Activated naive CD8-positive, alpha-beta T cell treated with anti-CD3 and anti-CD28 coated beads, Interleukin-2, amount 50 U/mL, for 16 hours (primary cell): ENCODE measurements at places on chromosomes 2 and 18.

DNA sequence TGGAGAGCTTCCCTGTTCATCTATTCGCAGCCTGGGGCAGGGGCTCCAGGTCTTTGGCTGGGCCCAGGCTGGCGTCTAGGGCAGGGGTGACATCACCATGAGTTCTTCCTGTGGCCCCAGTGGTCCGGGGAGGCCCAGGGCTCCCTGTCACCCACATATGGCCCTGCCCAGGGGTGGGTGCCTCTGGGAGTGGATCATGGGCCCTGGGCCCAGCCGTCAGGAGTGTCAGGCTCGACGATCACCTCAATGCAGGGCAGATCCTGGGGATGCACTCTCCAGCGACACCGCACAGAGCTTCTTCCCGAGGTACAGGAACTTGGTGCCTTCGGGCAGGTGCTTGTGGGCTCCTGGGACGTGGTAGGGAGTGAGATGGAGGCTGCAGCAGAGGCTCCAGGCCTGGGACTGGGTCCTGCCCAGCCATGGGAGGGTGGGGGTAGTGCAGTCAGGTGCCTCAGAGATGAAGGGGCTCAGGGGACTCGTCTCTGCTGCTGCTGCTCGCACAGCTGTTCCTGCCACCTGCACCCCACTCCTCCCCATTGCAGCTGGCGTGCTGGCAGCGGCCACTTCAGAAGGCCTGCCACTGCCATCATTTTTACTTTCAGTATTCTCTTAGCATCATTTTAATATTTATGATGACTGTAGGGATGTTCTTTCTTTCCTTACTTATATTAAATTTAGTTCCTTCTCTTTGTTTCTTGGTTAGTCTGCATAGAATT lies 196.0 kb upstream of the VRK2 start:
- DNase-seq, result no peak

GRCh38 chr2:190139371-190139770 lies 76.8 kb upstream of the MSTN start:
- DNase-seq, result no peak

DNA sequence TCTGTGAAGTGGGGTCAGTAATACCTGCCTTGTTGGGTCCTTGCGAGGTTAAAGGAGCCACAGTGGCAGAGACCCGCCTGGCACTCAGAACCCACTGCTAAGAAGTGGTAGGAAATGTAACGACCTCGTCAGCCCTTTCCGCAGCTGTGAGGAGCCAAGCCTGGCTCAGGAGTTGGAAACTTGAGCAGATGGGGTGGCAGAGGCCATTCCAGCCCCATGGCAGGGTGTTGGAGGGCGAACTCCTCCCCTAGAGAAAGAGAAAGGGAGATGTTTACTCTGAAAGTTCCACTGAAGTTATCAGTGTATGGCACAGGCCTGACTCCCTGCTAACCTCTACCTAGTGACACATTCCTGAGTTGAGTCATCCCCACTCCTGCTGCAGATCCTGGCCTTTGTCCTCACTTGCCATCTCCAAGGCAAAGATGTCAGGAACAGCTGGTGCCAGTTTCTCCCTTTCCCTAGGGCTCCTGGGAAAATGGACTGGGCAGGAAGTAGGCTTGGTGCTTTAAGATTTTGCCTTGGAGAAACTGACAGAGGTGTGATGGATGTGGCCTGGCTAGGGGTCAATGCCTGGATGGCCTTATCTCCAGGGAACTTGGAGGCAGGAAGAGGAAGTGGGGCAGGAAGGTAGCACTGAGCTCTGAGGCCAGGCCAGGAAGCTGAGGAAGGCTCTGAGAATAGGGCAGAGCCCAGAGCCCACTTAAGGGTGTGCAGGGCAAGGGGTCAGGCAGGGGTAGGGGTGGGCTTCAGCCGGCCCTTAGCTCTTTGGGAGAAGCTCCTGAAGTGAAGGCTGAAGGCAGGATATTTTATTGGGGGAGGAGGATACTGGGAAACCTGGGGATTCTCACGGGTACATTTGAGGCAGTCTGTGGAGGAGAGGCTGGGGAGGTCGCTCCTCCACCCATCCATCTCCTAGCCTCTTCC lies 888 bp downstream of the VAMP5 start:
- DNase-seq, result no peak

DNA sequence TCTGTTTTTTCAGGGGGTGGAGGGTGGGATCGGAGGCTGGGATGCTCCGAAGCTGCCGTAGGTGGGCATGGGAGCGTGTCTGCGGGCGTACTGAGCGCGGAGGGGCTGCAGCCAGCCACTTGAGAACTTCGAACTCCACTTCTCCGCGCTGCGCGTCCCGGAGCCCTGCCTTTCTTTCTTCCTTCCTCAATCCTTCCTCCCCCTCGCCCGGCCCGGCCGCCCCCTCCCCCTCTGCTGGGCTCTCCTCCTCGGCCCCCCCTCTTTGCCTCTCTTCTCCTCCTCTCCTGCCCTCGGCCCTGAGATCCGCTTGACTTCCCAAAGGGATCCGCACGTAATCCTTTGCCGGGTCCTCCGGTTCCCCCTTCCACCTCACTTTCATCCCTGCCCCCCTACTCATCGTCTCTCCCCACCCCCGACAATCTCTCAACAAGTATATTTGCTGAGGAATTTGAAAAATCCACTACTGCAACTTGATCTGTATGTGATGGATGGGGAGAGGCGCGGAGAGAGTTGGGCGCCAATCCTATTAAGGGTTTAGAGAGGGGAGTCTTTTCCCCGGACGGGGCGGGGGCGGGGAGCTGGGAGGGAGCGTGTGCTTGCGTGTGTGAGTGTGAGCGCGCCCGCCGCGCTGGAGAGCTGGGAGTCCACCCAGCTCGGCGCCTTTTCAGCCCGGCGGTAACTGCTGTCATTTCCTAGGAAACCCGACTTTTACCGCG lies 1.1 kb downstream of the GLI2 start:
- DNase-seq, result no peak

DNA sequence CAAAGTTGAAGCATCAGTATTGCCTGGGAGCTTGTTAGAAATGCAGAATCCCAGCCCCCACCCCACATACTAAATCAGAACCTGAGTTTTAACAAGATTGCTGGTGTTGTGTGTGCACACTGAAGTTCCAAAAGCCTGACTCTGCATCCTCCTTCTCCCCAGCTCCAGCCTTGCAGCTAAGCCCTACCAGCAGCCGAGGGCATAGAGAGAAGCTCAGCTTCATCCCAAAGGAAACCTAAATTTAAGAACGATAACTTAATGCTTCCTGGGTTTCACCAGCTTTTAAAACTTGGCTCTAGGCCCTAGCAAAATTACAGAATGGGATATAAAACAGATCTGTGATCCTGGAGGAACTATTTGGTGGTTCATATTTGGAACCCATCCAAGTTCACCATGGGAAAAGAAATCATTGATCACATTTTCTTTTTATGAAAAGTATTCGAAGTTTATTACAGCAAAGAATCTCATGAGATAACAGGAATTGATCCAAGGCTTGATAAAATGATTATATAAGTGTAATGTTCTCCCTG lies 11.1 kb downstream of the SMYD1 start:
- no peak for DNase-seq

- no peak for DNase-seq
These were observed 210.0 kb upstream of the RASGRP3 start for GRCh38 chr2:33266467-33266866.

DNA sequence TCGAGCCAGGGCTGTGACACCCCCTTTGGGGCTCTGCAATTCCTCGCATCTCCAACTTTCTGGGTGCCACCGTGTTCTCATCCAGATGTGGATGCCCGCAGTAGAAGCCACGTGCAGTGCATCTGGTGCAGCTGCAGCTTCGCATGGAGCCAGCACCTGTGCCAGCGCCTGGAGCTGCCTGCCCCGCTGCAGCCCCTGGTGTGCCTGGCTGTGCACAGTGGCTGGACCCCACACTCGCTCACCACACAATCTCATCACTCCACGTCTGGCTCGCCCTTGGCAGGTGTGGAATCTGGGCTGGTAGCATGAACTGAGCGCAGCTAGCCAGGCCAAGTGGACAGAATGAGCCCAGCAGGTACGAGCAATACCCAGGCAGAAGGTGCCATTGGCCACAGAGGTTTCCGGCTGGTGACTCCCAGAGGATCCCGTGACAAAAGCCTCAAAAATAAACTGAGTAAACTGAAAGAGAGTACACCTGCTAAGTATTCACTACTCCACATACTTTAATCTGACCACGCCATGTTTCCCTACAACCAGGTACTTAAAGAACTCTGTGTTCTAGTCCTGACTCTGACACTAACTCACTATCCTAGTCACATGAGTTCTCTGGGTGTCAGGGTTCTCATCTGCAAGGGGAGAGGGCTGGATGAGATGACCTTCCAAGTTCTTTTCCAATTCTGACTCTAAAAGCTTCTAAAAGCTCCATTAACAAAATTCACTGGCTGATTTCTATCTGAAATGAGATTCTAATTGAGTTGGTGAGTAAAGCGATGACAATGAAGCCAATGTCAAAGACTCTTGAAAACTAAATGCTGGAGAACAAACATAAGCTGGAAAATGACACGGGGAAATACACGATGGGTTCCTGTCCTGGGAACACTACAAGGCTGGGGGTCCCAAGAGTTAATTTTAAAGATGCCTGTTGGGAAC lies 37.1 kb downstream of the RNF152 start:
- no peak for DNase-seq

DNA sequence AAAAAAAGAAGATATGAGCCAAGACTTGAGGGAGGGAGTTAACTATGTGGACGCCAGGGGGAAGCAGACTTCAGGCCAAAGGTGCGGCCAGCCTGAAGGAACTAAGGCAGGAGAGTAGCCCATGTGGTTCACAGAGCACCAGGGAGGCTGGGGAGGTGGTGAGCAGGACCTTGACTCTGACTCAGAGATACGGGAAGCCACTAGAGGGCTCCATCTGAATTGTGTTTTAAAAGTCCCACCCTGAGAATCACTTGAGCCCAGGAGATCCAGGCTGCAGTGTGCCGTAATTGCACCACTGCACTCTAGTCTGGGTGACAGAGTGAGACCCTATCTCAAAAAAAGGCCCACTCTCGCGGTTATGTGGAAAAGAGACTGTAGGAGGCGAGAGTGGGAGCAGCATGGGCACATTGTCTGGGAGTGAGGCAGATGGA lies 12.3 kb downstream of the CEP192 start:
- DNase-seq, result no peak

DNA sequence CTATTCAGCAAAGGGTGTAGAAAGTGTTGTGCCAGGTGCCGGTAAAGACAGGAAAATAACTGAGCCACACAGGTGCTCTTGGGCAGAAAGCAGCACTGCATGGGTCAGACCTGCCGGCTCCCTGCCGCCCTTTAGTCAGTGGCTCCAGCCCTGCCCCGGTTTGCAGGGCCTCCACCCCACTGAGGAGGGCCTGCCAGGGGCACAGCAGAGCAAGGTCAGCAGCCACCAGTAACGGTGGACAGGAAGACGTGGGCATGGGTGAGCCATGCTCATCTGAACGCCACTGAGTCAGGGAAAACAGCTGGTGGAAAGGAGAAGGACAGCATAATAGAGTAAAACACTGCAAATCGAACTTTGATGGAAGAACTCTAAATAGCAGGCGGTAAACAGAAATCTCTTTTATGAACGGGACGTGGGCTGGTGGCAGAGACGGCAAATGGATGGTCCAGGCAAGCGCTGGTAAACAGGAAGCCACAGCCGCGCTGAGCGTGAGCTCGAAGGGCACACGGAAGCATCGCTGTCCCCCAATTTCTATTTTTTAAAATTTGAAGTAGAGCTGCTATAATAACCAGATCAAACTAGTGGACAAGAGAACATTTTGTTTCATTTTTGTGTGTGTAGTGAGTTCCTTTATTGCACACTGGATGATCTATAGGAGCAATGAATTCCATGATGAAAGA lies 141.8 kb upstream of the ALKAL2 start:
- no peak for DNase-seq

DNA sequence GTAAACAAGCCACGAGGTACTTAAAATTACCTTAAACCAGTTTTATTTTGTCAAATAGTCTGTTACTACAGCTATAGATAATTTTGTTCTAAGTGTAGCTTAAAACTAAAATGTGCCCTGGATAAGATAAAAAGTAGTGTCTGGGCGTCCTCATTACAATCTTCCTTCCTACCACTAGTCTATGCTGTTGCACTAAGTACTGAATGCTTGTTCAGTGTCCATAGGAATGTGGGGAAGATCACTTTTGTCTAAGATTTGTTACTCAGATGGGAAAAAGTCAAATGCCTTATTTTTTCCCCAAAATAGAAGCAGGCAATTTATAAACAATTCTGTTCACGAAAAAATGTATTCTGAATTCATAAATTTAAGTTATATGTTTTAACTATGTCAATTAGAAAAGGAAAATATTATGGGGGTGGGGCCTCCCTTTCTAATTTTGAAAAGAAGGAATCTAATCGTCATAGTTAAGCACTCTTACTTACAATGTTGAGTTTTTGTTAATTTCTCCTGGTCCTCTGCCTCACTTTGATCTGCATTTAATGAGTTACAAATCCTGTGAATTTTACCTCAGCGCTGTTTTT lies 140.4 kb upstream of the VRK2 start:
- DNase-seq, result no peak

DNA sequence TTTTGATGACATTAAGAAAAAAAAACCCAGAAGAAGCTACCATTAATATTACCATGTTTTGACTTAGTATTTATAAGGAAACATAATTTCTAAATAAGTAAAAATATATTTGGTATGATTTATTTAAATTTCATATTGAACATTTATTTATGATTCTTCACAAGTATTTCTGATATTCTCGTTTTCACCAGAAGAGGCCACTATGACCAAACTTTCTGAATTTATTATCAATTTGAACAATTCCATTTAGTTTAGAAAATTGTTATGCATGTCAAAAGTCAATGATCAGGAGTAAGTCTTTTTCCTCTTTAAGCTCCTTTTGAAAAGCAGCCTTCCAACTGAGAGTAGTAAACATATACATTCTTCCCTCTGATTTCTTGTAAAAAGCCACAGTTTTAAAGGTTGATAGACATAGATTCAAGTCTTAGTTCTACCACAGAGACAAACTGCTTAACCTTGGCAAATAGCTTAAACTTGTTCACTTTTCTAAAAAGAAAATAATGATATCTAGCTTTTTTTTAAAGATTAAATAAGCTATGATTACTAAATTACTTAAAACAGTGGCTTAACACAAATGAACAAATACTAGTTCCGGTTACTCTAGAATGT lies 329.9 kb downstream of the TRIB2 start:
- DNase-seq, result no peak

GRCh38 chr2:194491409-194492115 lies 1165.5 kb upstream of the SLC39A10 start:
- no peak for DNase-seq
